ENCODE measurements at places on chromosomes 3 and 15.

GRCh38 chr3:12316729-12317351, 28.0 kb downstream of the PPARG start:
- no peak for DNase-seq

- no peak for DNase-seq
Observed at GRCh38 chr3:14077310-14077709, 47.4 kb downstream of the CHCHD4 start.

DNA sequence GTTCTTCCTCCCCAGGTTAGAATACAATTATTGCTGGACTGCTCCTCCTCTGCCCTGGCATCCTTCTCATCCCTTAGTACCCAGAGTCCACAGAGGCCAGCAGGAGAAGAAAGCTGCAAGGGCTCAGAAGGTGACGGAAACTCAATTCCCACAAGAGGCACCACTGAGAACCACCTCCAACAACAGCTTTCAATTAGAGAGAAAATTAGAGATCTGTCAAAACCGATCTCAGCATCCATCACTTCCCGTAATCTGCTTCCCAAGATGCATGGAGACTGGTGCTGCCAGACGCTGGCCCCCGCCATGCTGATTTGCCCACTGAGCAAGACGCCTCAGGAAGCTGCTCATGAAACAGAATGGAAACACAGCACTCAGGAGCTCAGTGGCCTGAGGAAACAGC, 135.0 kb upstream of the PRICKLE2 start:
- DNase-seq, result no peak

DNA sequence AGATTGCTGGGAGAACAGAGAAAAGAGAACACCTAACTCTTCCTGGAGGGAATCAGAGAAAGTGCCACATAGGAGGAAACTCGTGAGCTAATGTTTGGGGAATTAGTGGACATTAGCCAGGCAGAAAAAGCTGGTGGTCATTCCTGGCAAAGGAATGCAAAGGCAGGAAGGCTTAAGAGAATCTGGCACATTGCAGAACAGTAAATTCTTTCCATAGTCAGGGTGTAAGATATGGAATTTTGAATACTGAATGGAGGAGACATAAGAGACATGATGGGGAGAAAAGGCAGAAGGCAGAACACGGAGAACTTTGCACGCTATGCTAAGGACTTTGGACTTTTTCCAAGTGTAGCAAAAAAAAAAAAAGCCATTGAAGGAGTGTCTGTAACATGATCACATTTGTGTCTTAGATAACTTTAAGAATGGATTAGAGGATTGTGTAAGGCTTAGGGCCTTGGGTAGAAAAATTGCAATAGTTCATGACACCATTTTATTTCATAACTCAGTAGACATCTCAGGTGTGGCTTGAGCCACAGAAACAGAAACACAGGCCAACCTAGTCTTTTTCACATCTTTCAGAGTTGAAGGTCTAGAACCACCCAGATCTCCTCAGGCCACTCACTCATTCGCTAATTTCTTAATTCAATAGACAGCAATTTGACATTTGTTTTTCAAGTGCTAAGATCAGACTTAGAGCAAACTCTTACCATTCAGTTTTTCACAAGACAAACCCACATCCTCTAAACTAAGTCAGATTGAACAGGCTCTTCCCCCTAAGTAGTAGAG, 31.2 kb upstream of the CCDC80 start:
- no peak for DNase-seq

DNA sequence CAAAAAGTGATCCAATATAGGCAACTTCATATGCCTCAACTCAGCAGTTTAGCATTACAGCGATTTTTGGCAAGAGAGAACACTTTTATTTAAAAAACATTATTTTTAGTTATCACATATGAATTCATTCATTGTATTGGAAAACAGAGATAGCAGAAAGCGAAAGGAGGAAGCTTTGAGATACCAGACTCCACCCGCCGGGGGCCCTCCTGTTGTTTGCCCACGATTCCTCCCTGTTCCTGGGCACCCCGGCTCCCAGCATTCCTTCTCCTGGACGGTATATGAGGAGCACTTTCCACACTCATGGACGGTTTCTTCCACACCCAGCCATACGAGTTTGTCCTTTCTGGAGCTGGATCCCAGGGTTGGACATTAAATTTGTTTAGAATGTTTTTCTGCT, 18.2 kb downstream of the APBA2 start:
- no peak for DNase-seq

Measured in activated T-helper 1 cell treated with anti-CD3 and anti-CD28 coated beads, Interleukin-2, amount 50 U/mL, for 16 hours (primary cell).